ENCODE measurements at places on chromosomes 4 and X. TPM values are rescaled to one million over a fixed set of nuclear protein-coding genes. Genes with fewer than 3 reads are reported as not detected.

The TAF1 gene
- total RNA-seq: 46.5 TPM

The ALAS2 gene
- total RNA-seq: not detected

The BCORL1 gene
- 1.9 TPM for total RNA-seq

The ACE2 gene
- not detected for total RNA-seq

The TMEM271 gene
- not detected for total RNA-seq

The STBD1 gene
- 7.1 TPM for total RNA-seq

The DSPP gene
- not detected for total RNA-seq

The TIGD2 gene
- 2.7 TPM for total RNA-seq

The HHIP gene
- total RNA-seq: 0.16 TPM

The CLDN22 gene
- total RNA-seq: not detected

The HTN1 gene
- total RNA-seq: not detected

Data from bronchial smooth muscle cell (primary cell).